ENCODE measurements at places on chromosomes 6 and 20.

DNA sequence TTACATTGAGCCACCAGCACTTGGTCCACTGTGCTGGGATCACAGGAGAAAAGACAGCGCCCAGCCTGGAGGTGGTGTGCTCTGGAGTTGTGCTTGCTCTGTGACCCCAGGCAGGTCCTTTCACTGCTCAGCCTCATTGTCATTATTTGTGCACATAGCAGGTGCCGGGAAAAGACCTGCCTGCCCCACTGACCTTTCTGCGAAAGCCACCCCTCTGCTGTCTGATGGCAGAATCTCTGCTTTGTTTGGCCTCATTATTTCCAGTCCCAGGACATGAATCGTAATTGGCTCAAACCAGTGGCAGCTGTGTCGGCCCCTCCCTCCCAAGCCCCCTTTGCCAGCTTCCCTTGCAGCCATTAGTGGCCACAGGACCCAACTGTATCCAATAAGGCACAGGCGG lies 185.2 kb upstream of the UST start:
- H3K27ac ChIP-seq = no peak overlapping the region
- DNase-seq = no peak

GRCh38 chr6:221531-222349 lies 70.5 kb upstream of the DUSP22 start:
- H3K4me1 ChIP-seq = peaks cover 12% of the 10 kb centered on the region
- no peak overlapping the region for H3K4me3 ChIP-seq
- no peak for DNase-seq

DNA sequence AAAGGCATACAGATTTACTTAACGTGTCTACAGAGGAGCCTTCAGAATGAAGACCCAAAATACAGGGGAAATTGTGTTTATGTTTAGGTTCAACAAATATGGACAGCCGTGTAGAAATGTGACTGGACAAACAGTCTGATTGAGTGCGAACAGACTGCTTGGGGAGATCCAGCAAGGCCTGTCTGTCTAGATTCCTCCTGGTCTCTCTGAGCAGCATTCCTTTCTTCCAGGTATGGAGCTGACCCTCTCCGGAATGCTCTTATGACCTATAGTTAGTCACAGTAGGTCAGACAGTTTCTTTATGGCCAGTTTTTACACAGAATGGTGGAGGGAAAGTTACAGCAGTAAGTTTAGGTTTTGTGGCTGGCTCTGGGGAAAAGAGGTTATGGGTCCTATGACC lies 9.0 kb downstream of the RIN2 start:
- H3K4me3 ChIP-seq = no peak overlapping the region
- H3K4me1 ChIP-seq = peaks cover 4% of the 10 kb centered on the region
- H3K27ac ChIP-seq = peak overlapping the region; percentile 30
- H3K36me3 ChIP-seq = no peaks in the 10 kb centered on the region
- DNase-seq = no peak

DNA sequence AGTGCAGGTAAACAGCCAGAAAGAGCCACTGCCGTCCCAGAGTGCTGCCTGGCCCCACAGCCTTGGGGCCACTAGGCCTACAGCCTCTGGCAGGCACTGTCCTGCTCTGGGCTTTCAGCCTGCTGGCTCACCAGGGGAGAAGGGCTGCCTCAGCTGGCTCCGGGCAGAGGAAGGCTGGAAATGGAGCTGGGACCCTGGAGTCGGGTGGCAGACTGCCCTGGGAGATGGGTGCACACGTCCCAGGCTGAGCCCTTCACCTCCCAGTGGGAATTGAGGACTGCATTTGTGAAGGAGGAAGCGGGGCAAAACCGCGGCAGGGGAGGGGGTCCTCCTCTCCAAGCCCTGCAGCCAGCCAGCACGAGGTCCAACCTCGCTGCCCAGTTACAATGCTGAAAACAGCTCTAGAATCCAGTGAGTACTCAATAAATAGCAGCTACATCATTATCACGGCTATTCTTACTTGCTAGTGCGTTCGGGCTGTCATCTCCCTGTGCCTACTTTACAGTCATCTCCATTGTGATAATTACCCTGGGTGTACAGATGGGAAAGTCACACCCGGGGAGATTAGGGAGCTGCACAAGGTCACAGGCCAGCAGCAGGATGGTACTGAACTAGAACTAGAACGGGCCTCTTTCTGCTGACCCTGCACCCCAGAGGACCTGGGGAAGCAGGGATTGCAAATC lies 13.1 kb downstream of the ACSS1 start:
- no peak overlapping the region for H3K4me3 ChIP-seq
- H3K27ac ChIP-seq = peak overlapping the region; percentile 24
- peaks cover 59% of the 10 kb centered on the region for H3K4me1 ChIP-seq
- H3K36me3 ChIP-seq = peaks cover 19% of the 10 kb centered on the region
- no peaks in the 10 kb centered on the region for H3K27me3 ChIP-seq

DNA sequence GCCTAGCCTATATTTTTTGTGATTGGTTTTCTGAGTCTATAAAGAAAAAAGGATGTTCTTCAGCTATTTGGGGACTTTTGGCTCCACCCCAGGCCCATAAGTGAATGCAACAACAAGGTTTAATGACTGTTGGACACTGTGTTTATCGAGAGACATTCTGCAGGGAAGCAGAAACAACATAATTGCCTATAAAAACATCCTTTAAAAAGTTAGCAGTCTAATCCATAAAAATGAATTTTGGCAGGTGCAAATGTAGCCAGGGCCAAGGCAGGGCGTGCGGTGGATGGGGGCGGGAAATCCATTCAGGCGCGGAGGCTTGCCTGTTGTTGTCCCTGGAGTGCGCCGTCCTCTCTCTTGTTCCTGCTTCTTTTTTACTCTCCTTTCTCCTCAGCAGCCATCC lies 99.3 kb downstream of the PAX1 start:
- no peak overlapping the region for H3K4me3 ChIP-seq
- H3K36me3 ChIP-seq = no peaks in the 10 kb centered on the region
- H3K27me3 ChIP-seq = no peaks in the 10 kb centered on the region
- no peak for DNase-seq

GRCh38 chr6:46947497-46947896 lies 25.8 kb upstream of the ADGRF5 start:
- no peak overlapping the region for H3K4me3 ChIP-seq
- H3K27me3 ChIP-seq = no peaks in the 10 kb centered on the region
- peaks cover 45% of the 10 kb centered on the region for H3K4me1 ChIP-seq
- DNase-seq = no peak
- peak overlapping the region; percentile 49 for H3K27ac ChIP-seq

GRCh38 chr20:22836211-22836610 lies 198.9 kb upstream of the SSTR4 start:
- H3K27ac ChIP-seq = no peak overlapping the region
- no peak overlapping the region for H3K4me3 ChIP-seq
- H3K4me1 ChIP-seq = no peaks in the 10 kb centered on the region
- no peak for DNase-seq
- no peaks in the 10 kb centered on the region for H3K36me3 ChIP-seq
- H3K27me3 ChIP-seq = no peaks in the 10 kb centered on the region

GRCh38 chr20:58647796-58648501 lies 3.1 kb upstream of the STX16 start:
- peak; percentile 8 for DNase-seq
- no peaks in the 10 kb centered on the region for H3K36me3 ChIP-seq
- H3K27ac ChIP-seq = no peak overlapping the region
- peaks cover 4% of the 10 kb centered on the region for H3K4me1 ChIP-seq
- no peaks in the 10 kb centered on the region for H3K27me3 ChIP-seq

DNA sequence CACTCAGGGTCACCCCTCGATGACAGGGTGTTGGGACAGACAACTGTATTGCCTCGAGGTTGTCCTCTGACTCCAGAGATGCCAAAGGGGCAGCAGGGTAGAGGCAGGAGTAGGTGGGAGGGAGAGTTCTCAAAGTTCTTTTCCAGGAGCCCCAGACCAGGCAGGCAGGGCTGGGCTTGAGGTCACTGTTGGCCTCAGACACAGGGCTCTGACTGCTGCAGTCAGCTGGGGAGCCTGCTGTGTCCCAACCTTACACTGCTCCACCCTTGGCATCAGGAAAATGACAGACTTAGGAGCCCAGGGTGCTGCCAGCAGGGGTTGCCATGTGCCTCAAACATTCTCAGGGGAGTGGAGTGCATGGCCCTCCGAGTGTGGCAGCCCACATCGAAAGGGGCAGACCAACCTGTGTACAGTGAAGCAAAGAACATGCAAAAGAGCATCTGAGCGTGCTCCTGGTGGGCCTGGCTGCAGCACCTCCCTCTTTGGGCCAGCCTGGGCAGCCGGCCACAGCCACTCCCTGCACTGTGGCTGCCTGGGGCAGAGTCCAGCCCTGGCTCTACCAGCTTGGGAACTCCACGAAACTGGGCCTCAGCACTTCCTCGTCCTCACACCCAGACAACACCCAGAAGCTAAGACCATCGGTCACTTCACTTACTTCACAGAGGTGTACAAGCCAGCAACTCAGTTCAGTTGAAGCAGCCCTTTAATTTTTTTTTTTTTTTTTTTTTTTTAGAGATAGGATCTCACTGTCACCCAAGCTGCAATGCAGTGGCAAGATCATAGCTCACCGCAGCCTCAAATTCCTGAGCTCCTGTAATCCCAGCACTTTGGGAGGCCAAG lies 24.0 kb downstream of the C6orf132 start:
- H3K4me1 ChIP-seq = peaks cover 15% of the 10 kb centered on the region
- no peaks in the 10 kb centered on the region for H3K36me3 ChIP-seq
- H3K27me3 ChIP-seq = no peaks in the 10 kb centered on the region

DNA sequence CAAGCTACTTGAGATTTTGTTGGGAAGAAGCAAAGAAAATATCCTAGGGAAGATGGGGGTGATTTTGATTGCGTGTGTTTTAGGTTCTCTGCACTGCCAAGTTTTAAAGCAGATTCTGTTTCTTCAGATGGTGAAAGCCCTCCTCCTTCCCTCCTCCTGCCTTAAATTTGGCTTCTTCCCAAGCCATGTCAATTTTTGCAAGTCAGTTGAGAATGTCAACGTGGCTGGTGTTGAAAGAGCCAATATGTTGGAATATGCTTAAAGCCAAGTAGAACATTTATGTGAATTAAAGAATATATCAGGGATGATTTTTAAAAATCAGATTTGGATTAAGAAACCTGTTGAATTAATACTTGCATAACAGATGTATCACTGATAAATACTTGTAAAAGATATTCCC lies 270.8 kb downstream of the ARID1B start:
- no peaks in the 10 kb centered on the region for H3K36me3 ChIP-seq
- no peak overlapping the region for H3K27ac ChIP-seq
- DNase-seq = no peak
- H3K4me1 ChIP-seq = peaks cover 7% of the 10 kb centered on the region
- H3K27me3 ChIP-seq = no peaks in the 10 kb centered on the region

- H3K4me1 ChIP-seq = peaks cover 31% of the 10 kb centered on the region
- no peak overlapping the region for H3K4me3 ChIP-seq
- no peaks in the 10 kb centered on the region for H3K27me3 ChIP-seq
- H3K36me3 ChIP-seq = no peaks in the 10 kb centered on the region
- no peak for DNase-seq
- no peak overlapping the region for H3K27ac ChIP-seq
Measured at GRCh38 chr20:22720206-22720605, 135.8 kb upstream of the FOXA2 start.

DNA sequence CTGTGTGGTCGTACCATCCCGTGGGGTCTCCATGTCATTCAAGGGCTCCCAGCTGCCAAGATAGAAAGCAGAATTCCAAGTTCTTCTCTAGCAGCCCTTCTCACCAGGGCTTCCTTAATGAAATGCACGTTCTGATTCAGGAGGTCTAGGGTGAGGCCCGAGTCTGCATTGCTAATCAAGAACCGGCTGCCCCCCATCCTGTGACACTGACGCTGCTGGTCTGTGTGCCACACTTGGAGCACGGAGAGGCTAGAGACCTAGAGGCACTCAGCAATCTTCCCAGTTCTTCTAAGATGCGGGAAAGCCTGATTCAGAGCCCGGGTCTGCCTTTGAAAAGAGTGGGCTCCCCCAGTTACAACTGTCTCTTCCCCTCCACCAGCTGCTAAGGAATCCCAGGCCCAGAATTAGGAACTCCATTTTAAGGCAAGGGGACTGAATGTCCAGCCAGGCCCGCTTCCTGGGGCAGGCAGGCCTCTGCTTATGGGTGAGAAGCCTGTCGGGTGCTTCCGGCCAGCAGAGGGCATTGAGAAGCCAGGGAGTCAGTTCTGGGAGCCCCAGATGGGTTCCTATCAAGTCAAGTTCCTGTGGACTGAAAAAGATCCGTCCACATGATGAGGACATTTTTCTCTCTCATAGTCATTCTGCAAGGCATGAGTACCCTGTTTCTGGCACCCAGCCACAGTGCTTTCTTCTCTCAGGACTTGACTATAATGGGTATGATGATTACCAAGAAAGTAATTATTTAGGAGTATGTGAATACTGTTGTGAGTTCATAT lies 69.8 kb upstream of the RIN2 start:
- H3K27ac ChIP-seq = no peak overlapping the region
- no peaks in the 10 kb centered on the region for H3K36me3 ChIP-seq
- no peaks in the 10 kb centered on the region for H3K4me1 ChIP-seq
- DNase-seq = peak; percentile 82
- H3K27me3 ChIP-seq = no peaks in the 10 kb centered on the region

- H3K27me3 ChIP-seq = no peaks in the 10 kb centered on the region
- H3K4me1 ChIP-seq = no peaks in the 10 kb centered on the region
- DNase-seq = no peak
- peaks cover 42% of the 10 kb centered on the region for H3K36me3 ChIP-seq
Measured at GRCh38 chr20:37870294-37870693, 32.6 kb upstream of the VSTM2L start.

All from upper lobe of right lung (tissue), 1 donor.